ENCODE measurements at places on chromosomes 7 and 10.

DNA sequence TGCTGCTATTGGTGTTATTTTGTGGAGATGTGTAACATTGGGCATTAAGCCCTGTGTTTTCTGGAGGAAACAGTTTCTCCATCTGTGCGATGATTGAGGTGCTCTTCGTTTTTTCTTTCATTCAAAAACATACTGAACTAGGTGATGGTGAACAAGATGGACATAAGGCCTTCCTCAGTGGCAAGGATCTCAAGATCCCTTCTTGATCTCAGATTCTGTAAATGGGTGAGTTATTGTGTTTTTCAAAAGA is 759 bp upstream of the ELAPOR2 start:
- no peak for DNase-seq

GRCh38 chr10:117980216-117980615 is 66.5 kb downstream of the RAB11FIP2 start:
- no peak for DNase-seq

DNA sequence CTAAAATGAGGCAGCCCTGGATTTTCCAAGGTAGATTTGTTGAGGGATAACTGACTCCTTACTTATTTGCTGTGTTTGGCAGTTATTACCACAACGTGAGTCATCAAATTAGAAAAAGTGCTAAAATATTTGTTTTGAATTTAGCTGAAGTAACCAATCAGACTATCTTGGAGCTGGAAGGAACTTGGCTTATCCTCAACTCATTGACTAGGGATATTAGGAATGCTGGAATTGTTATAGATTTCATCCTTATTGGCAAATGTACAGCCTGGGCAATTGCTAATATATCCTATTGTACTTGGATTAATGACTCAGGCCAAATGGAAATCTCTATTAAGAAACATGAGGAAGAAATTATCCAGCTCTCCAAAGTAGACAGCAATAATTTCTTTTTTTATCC is 1189.0 kb upstream of the LRRN3 start:
- DNase-seq = no peak

GRCh38 chr7:149562602-149563001 is 65.0 kb upstream of the ZNF746 start:
- no peak for DNase-seq

DNA sequence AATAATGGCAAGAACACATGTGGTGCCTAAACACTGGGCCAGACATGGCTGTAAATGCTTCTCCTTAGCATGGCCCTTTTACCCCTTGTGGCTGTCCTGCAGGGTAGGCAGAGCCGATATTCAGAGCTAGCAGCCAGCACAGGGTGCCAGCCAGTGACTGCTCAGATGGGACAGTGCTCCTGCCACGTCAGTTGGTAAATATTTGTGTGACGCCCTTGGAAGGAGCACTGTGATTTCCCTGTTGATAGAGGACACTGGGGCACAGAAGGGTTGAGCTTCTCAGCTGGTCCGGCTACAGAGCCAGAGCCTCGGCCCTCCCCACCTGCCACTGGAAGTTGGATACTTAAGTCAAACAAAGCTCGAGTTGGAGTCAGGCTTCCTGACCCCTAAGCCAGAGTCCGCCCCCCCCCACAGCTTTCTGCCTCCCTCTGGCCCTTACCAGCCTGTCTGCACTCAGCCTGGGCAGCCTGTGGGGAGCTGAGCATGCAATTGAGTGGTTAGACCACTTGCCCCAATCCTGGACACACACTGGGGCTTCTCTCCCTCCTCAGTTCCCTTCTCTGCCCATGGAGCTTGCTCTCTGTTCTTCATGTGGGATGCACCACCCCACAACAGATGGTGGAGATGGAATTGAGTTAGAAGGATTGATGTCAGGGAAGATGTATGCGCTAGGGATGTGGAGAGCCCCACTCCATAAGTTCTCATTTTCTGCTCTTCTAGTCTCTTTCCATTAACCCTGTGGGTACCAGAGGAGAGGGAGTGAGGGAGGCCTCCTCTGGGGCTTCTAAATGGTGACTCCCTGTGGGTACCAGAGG is 350.8 kb downstream of the PLXNA4 start:
- DNase-seq = peak; percentile 85

DNA sequence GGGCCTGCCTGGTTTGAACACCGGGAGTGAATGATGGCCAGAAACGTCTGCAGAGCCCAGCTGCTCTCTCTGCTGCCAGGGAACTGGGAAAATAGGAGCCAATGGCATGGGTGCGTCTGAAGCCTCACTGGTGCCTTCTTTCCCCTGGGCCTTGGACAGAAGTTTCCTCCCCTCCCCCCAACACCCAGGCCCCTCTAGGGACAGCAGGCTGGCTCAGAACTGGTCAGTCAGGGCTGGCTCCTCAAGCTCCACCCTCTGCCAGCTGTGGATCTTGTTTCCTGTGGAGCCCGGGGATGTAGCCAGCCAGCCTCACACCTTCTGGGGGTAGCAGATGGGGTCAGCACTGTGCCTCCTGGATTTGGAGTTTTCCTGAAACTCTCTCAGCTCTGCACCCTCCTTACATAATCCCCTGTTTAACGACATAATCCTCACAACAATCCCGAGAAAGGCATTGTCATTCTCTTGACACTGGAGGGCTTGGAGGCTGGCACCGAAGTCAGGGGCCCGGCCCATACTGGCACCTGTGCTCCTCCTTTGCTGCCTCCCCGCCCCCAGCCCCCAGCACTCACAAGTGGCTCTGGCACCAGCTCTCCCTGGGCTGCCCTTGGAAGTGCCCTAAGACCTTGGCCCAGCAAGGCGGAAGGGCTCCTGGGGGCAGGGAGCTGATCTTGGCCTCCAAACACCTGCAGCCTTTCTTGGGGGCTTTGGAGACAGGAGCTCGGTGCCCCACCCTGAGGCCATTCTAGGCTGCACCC is 5.7 kb downstream of the LDB3 start:
- DNase-seq = no peak

All from mucosa of gallbladder (tissue), 1 donor.